Endothelial cell of umbilical vein (primary cell): ENCODE measurements at places on chromosomes 3 and 15. TPM values are rescaled to one million over a fixed set of nuclear protein-coding genes. Genes with fewer than 3 reads are reported as not detected.

The ATP10A gene
- total RNA-seq: not detected in 2 replicates

The CALML4 gene
- total RNA-seq: 5.9 and 10.1 TPM in 2 replicates

The GNAT1 gene
- 0.77 and 0.78 TPM in 2 replicates for total RNA-seq

The FEZF2 gene
- not detected in 2 replicates for total RNA-seq

The COL6A5 gene
- not detected in 2 replicates for total RNA-seq

The SEMA3G gene
- total RNA-seq: 22.6 and 24.6 TPM in 2 replicates

The CIB2 gene
- total RNA-seq: 2.5 and 4.0 TPM in 2 replicates

The PDZRN3 gene
- not detected in 2 replicates for total RNA-seq

The UPK1B gene
- total RNA-seq: not detected in 2 replicates

The GPR176 gene
- total RNA-seq: 35.3 and 39.8 TPM in 2 replicates
